ENCODE measurements at places on chromosomes 7 and 10.

GRCh38 chr7:148107443-148108127, 483.0 kb upstream of the C7orf33 start:
- DNase-seq, result no peak

GRCh38 chr7:35232994-35233393, 20.9 kb downstream of the TBX20 start:
- DNase-seq, result no peak

DNA sequence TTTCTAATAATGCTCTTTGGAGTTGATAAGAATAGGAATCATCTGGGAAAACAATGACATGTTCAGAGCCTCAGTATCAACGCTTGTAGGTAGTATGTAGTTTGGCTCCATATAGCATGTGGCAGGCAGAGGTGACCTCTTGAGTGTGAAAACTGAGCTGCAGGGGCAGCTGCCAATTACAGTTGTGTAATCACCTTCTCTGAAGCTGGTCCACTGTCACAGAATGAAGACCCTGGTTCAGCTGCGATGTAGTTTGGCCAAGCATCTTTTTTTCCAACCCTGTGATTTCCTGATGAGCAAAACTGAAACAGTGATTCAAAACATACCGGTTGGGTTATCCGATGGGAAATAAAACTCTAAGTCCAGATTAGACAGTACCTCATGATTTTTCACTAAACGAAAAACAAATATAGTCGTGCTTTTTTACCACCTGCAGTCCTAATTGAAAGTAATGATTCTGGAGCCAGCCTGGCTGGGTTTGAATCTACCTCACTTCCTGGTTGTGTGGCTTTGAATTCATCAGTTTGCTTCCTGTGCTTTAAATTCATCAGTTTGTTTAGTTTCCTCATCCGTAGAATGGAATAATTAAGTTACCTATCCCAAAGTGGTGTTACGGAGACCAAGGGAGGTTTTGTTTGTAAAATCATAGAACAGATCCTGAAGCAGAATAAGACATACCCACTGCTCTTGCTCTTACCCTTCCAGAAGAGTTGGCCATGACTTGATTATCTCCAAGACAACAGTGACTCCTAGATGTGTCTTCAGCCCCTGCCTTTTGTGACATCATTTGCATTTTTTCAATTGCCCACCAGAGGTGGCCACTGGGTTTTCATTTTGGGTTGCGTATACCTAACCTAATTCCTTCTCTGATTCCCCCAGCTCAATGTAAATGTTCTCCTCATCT, 87.4 kb downstream of the CELF2 start:
- no peak for DNase-seq

- DNase-seq, result no peak
These were observed 52.4 kb downstream of the PARP12 start for GRCh38 chr7:140010194-140010895.

GRCh38 chr7:139563856-139564255, 40.4 kb downstream of the CLEC2L start:
- DNase-seq, result no peak

DNA sequence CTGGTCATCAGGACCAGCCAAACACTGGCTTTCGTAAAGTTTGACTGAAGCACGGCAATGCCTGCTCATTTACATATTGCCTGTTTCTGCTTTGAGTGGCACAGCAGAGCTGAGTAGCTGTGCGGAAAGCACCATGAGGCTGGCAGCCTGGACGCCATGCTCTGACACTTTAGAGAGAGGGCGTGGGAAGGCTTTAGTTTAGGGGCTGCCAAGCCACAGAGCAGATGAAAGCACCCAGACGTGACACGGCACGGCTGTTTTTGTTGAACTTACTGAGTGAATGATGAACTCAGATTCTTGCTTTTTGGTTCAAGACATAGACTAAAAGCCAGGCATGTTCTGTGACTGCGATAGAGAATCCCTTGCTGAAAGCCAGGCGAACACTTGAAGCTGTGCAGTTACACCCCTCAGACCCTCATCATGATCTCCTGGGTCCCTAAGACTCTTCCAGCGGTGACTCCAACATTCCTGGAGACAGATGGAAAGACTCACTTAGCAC, 182.1 kb downstream of the ZMYND11 start:
- DNase-seq, result no peak

DNA sequence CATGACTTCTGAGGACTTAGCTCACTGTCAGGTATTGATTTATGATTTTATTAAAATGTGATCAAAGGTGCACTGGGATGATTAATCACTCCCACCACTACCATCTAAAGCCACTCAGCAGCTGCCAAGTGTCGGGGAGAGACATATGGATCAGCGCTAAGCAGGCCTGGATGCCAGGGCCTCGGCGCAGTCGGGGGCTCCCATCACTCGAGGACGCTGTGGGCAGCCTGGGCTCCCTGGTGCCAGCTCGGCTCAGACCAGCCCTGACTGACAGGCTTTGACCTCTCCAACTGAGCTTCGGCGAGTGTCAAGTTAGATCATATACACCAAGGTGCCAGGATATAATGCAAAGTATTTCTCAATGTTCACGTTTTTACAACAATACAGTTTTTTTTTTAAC, 267.7 kb downstream of the ACTR3B start:
- no peak for DNase-seq

GRCh38 chr7:143447466-143447865, 4.2 kb downstream of the TAS2R60 start:
- DNase-seq, result no peak

- DNase-seq, result no peak
These were observed 36.4 kb downstream of the IL2RA start for GRCh38 chr10:6025683-6026255.

DNA sequence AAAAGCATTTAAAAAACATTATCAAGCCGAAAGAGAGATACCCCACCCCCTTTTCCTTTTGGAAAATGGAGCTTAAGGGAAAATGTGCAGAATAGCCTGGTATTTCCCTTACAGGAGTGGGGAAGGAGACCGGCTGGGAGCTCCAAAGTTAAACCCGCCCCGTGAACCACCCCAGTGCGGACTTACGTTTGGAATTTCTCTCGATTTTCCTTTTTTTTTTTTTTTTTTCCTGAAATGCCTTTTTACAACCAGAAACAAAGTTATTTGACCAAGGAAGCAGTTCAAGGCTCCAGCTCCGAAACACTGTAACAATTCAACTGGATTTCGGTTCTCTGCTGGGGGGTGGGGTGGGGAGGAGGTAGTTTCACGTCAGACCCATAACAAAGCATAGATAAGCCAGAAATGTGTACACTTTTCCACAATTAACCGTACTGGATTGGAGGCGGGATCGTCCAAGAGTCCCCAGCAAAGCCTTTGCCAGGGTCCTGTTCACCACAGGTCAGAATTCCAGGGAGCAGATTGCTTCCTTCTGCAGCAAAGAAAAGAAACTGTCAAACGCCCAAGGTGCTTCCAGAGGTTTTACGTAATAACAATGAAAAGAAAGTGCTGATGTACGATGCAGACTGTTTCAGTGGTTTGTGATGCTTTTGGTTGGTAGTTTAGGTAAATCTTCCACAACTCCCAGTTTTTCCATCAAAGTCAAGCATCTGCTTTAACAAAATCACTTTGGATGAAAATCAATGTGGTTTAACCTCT, 6.7 kb downstream of the SKIDA1 start:
- no peak for DNase-seq

GRCh38 chr10:126334272-126334671, 54.0 kb downstream of the ADAM12 start:
- DNase-seq, result no peak

GRCh38 chr10:110007161-110007700, 553 bp upstream of the ADD3 start:
- DNase-seq, result peak; percentile 57

- DNase-seq, result no peak
These were observed 42.4 kb upstream of the ASAH2 start for GRCh38 chr10:50293513-50294313.

GRCh38 chr10:63562391-63562790, 41.2 kb downstream of the REEP3 start:
- no peak for DNase-seq

- DNase-seq, result no peak
These were observed 9.7 kb upstream of the SLC16A9 start for GRCh38 chr10:59719374-59719773.

DNA sequence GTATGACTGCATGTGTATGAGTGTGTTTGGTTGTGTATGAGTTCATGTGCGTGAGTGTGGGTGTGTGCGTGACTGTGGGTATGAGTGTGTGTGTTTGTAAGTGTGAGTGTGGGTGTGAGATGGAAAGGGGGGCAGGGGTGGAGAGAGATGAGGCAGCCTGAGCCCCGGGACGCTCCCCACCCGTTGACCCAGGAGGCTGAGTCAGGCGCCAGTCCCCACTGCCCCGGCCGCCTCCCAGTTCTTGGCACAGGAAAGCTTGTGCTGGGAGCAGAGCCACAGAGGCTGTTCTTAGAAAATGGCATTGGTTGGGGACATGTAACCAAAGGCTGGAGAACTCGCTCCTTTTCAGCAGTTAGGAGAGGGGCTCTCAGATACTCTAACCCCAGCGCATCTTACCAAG, 27.8 kb upstream of the NUB1 start:
- no peak for DNase-seq

- no peak for DNase-seq
These were observed 205.3 kb downstream of the HTR7 start for GRCh38 chr10:90652519-90652918.

GRCh38 chr7:104967595-104967994, 46.4 kb upstream of the KMT2E start:
- DNase-seq, result no peak

- no peak for DNase-seq
These were observed 148.9 kb upstream of the NPS start for GRCh38 chr10:127400216-127400615.

GRCh38 chr7:25544254-25544653, 316.0 kb upstream of the NPVF start:
- no peak for DNase-seq

DNA sequence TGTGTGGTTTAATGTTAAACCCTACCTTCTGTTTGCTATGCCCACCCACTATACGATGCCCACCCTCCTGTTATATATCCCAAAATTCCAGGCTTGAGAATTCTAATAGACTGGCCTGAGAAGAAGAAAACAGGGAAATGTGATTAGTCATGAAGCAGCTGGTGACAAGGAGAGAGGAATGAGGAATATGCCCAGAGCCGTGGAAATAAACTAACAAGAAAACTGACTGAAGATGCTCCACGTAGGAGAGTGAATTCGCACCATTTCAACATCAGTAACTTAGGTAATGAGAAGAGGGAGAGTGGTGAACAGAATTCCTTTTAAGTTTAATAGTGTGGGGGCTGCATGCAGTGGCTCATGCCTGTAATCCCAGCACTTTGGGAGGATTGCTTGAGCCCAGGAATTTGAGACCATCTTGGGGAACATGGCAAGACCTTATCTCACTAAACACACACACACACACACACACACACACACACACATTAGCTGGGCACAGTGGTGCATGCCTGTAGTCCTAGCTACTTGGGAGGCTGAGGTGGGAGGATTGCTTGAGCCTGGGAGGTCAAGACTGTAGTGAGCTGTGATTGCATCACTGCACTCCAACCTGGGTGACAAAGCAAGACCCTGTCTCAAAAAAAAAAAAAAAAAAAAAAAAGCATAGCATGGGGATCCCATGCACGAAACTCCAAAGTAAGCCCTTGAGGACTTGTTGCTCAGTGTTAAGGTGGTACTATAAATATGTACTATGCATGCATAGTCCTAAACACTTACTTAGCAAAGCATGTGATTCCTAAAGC, 16.1 kb upstream of the SYPL1 start:
- DNase-seq, result no peak

GRCh38 chr7:131602994-131603372, 46.6 kb upstream of the PODXL start:
- DNase-seq, result no peak

DNA sequence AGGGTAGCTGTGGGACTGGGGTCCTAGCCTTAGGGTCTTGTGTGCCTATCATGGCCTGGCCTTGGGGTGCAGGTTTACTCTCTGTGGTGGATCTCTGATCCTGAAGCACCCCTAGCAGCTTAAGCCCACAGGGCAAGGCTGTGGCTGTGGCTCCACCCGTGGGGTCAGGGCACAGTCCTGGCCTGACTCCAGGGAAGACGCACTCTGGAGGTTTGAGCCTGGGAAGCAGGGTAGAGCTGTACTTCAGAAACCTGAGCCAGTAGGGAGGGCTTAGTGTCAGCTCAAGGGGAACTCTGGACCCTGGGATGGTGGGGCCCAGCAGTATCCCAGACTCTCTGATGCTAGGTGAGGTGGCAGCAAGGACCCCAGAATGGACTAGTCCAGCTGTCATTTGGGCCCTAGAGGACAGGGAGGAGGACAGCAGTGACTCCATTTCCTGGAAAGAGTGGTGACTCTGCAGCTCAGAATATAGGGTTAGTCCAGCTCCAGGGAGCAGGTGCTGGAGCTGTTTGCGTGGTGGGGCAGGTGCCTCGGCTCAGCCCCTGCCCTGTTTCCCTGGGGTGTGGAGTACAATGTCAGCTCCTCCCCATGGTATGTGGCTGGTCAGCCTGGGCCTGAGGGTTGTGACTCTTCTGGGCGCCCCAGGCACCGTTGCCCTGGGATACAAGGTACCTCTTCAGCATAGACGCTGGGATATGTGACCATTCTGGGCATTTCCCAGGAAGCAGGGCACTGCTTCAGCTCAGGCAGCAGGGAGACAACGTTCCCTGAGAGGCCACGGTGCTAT, 15.8 kb downstream of the GTPBP4 start:
- DNase-seq, result no peak

- DNase-seq, result no peak
These were observed 222.6 kb upstream of the PPP1R3A start for GRCh38 chr7:114141415-114141814.

DNA sequence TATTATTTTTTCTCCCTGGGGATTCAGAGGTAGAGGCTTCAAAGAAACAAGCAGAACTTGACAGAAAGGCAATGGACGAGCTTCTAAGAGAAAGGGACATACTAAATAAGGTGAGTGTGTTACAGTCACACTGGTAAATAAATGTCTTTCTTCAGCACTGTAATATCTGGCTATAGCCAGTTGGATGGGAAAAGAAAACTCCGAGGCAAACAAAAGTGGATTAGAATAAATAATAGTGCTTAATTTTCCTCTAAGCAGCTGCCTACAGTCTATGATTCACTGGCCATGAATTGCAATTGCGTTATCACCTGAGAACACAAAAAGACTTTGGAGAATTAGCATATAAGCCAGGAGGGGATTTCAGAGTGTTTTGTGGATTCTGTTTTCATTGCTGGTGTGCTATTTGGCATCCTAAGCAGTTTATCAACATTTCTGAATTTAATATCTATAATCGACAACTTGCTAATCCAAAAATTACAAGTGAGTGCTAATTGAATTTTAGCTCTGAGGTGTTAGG, 23.2 kb downstream of the CFAP58 start:
- no peak for DNase-seq

DNA sequence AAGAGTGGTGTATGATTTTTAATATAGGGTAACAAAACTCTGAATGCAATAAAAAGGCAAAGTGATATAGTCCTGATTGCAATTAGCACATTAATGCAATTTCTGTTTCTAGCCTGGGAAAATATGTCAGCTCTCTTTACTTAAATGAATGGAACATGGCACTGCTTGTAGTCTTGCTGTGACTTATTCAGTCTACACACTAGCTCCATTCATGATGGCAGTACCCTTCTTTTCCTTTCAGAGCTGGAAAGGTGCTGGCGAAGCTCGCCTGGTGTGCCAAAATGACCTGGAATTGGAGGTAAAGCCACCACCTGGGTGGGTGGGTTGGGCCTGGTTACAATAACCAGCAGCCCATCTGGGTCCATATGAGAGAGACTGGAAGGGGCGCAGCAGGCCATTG, 85.3 kb downstream of the ZNF365 start:
- no peak for DNase-seq

GRCh38 chr10:48627984-48628609, 23.2 kb upstream of the ARHGAP22 start:
- DNase-seq, result no peak
